Frontal cortex (tissue), 4 donors: ENCODE measurements at places on chromosomes 16 and 17. TPM values are rescaled to one million over a fixed set of nuclear protein-coding genes. Genes with fewer than 3 reads are reported as not detected.

The PTGES3L gene
- 2.9 TPM for total RNA-seq

The LYZL6 gene
- not detected for total RNA-seq

The DPEP1 gene
- total RNA-seq = 2.4 TPM

The SLC2A4 gene
- under 0.01 TPM for total RNA-seq

The NPIPA3 gene
- 0.41 TPM for total RNA-seq

The CACNG3 gene
- 3.3 TPM for total RNA-seq

The GCGR gene
- total RNA-seq = not detected

The TMIGD1 gene
- not detected for total RNA-seq

The CISD3 gene
- 0.82 TPM for total RNA-seq

The ZNF207 gene
- total RNA-seq = 80.7 TPM

The CAPNS2 gene
- total RNA-seq = not detected

The KRT31 gene
- 1.2 TPM for total RNA-seq

The APOH gene
- not detected for total RNA-seq

The KRT20 gene
- not detected for total RNA-seq

The SCGB1C2 gene
- total RNA-seq = not detected

The JPH3 gene
- 48.1 TPM for total RNA-seq

The LGALS9 gene
- total RNA-seq = 0.41 TPM

The CCL14 gene
- not detected for total RNA-seq

The NOG gene
- total RNA-seq = 7.7 TPM

The SLC12A3 gene
- total RNA-seq = not detected

The TMEM238L gene
- not detected for total RNA-seq

The ZPBP2 gene
- total RNA-seq = not detected

The IGF2BP1 gene
- total RNA-seq = 0.82 TPM

The PRSS33 gene
- not detected for total RNA-seq

The GP1BA gene
- not detected for total RNA-seq

The WIPI1 gene
- 8.2 TPM for total RNA-seq

The NRN1L gene
- total RNA-seq = not detected

The PPP1R27 gene
- total RNA-seq = not detected

The MYH1 gene
- total RNA-seq = not detected

The PIRT gene
- total RNA-seq = under 0.01 TPM

The CLEC19A gene
- under 0.01 TPM for total RNA-seq

The RCVRN gene
- total RNA-seq = under 0.01 TPM

The GNG13 gene
- total RNA-seq = not detected

The CTRB2 gene
- not detected for total RNA-seq

The HS3ST3A1 gene
- total RNA-seq = 0.41 TPM
